CD4-positive, CD25-positive, alpha-beta regulatory T cell (primary cell): ENCODE measurements at places on chromosomes 13 and 19. TPM values are rescaled to one million over a fixed set of nuclear protein-coding genes. Genes with fewer than 3 reads are reported as not detected.

- no peak for DNase-seq
Measured at GRCh38 chr13:101529422-101529821, 76.9 kb downstream of the ITGBL1 start.

DNA sequence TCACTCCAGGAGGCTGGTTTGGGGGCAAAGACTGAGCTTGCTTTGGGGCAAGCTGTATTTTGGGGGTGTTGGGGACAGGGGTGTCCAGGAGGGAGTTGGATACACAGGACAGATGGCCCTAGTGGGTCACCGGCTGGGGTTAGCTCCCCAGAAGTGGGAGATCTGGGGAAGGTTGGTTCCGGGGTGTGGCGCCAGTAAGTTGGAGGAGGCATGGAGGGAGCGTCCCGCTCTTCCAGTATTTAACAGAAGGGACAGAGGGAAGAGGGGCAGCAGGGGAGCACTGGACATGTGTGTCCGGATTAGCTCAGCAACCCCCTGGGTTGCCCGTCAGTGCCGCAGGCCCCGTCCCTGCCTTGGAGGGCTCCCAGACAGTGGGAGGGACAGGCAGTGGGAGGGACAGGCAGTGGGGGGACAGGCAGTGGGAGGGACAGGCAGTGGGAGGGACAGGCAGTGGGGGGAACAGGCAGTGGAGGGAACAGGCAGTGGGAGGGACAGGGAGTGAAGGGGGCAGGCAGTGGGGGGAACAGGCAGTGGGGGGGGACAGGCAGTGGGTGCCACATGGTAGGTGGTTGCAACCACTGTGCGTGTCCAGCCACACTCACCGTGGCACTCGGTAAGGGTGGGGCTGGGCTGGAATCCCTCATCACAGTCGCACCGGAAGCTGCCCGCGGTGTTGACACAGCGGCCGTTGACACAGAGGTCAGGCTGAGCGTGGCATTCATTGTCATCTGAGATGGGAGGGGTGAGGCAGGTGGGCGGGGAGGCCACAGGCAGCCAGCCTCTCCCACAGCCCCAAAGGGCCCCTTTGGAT is 33.2 kb downstream of the CCL25 start:
- DNase-seq: no peak

- peak; percentile 6 for DNase-seq
Measured at GRCh38 chr19:14871619-14872230, 14.2 kb downstream of the OR7A17 start.

The PLK5 gene
- not detected for total RNA-seq

The FCGBP gene
- 8.4 TPM for total RNA-seq
